Upper lobe of right lung (tissue), 1 donor: ENCODE measurements at places on chromosomes 6 and 20. TPM values are rescaled to one million over a fixed set of nuclear protein-coding genes. Genes with fewer than 3 reads are reported as not detected.

DNA sequence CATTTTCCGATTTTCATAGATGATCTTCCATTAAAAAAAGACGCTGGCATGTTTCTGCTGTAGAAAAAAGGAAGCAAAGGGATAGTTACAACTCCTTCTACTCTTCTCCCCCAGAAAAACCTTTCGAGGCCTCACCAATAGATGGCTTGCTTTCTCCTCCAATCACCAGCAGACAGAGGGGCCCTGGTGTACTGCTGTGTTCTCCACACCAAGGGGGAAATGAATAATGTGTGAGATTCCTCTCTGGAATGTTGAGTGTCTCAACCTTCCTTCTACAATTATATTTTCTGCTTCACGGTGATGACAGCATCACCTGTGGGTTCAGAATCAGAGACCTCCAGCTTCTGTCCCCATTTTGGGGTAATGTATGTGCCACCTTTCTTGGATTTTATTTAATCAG lies 185.7 kb upstream of the FLRT3 start:
- DNase-seq: no peak
- H3K27me3 ChIP-seq: no peaks in the 10 kb centered on the region
- H3K4me1 ChIP-seq: no peaks in the 10 kb centered on the region

MROH8 gene
- total RNA-seq: 1.5 TPM

- H3K27ac ChIP-seq: no peak overlapping the region
- DNase-seq: no peak
Observed at GRCh38 chr6:25675167-25675566, 23.2 kb downstream of the SCGN start.

- H3K4me1 ChIP-seq: no peaks in the 10 kb centered on the region
- H3K36me3 ChIP-seq: no peaks in the 10 kb centered on the region
- H3K27me3 ChIP-seq: no peaks in the 10 kb centered on the region
- DNase-seq: no peak
- no peak overlapping the region for H3K4me3 ChIP-seq
- no peak overlapping the region for H3K27ac ChIP-seq
Observed at GRCh38 chr6:85490516-85491248, 40.8 kb downstream of the NT5E start.
